ENCODE measurements at places on chromosomes 5 and 9. TPM values are rescaled to one million over a fixed set of nuclear protein-coding genes. Genes with fewer than 3 reads are reported as not detected.

- DNase-seq, result no peak
- H3K4me3 ChIP-seq, result no peak overlapping the region
- H3K27me3 ChIP-seq, result no peaks in the 10 kb centered on the region
- no peak overlapping the region for H3K27ac ChIP-seq
- H3K36me3 ChIP-seq, result peaks cover 17% of the 10 kb centered on the region
Observed at GRCh38 chr5:38518341-38518740, 38.1 kb downstream of the LIFR start.

DNA sequence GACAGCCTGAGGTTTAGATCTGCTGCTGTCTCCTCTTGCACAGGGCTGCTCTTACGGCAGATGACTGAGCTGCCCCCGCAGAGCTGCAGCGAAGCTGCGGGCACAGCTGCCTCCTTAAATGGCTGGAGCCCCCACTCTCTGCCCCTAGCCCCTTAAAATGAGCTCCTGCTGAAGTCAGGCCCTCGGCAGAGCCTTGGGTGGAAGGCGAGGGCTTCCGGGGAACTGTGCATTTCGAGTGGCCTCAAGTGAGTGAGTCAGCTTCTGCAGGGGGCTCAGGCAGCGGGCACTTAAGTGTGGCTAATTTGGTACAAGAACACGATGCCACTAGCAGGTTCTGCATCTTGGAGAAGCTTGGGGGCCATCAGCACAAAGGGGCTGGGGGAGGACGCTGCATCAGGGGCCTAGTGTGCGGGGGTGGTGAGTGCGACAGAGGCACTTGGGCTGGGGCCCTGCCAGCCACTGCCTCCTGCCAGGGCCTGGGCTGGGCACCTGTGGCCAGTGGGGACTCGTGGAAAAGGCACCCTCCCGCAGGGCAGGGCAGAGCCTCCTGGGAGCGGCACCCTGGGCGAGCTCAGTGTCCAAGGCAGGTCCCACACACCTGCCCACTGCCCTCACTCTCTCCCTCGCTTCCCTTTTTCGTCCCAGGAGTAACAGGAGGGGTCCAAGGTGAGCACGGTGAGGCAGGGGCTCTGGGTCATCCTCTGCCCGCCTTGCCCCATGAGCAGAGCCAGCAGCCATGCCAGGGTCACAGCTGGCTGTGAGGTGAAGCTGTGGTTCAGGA, 28.8 kb upstream of the RNU6ATAC start:
- no peak for DNase-seq
- H3K4me1 ChIP-seq, result peaks cover 13% of the 10 kb centered on the region
- no peaks in the 10 kb centered on the region for H3K36me3 ChIP-seq
- no peak overlapping the region for H3K4me3 ChIP-seq
- peaks cover 12% of the 10 kb centered on the region for H3K27me3 ChIP-seq

- H3K4me3 ChIP-seq, result no peak overlapping the region
- H3K27ac ChIP-seq, result no peak overlapping the region
- no peak for DNase-seq
- no peaks in the 10 kb centered on the region for H3K27me3 ChIP-seq
- H3K36me3 ChIP-seq, result no peaks in the 10 kb centered on the region
Observed at GRCh38 chr9:136624184-136624951, 38.3 kb upstream of the EGFL7 start.

GRCh38 chr5:33657804-33658440, 217.2 kb downstream of the TARS1 start:
- no peaks in the 10 kb centered on the region for H3K27me3 ChIP-seq
- H3K4me3 ChIP-seq, result no peak overlapping the region
- DNase-seq, result no peak
- H3K4me1 ChIP-seq, result peaks cover 3% of the 10 kb centered on the region
- H3K27ac ChIP-seq, result no peak overlapping the region
- H3K36me3 ChIP-seq, result peaks cover 18% of the 10 kb centered on the region

DNA sequence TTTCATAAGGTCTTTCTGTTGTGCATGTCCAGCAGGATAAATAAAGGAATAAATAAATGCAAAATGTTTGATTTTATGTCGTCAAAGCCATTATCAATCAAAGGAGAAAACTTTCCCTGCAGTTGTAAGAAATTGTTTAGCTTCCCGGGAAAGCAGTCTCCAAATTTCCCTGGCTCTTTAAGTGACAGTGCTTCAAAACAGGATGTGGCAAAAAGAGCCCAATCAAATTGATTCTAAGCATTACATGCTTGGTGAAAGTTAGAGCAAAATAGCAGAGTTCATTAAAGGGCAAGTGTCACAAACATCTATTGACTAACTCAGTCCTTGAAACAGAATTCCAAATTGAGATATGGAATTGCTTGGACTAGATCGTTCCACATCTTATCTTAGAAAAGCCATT, 704.1 kb downstream of the PRELID2 start:
- H3K27ac ChIP-seq, result no peak overlapping the region
- no peak for DNase-seq
- peaks cover 5% of the 10 kb centered on the region for H3K27me3 ChIP-seq
- H3K4me3 ChIP-seq, result no peak overlapping the region

GRCh38 chr5:176664479-176664878, 17.2 kb downstream of the TSPAN17 start:
- H3K27ac ChIP-seq, result no peak overlapping the region
- no peaks in the 10 kb centered on the region for H3K36me3 ChIP-seq
- H3K4me1 ChIP-seq, result peaks cover 5% of the 10 kb centered on the region
- no peak overlapping the region for H3K4me3 ChIP-seq
- peaks cover 24% of the 10 kb centered on the region for H3K27me3 ChIP-seq

GRCh38 chr9:132637351-132637750, 32.4 kb downstream of the DDX31 start:
- peak overlapping the region; percentile 89 for H3K27ac ChIP-seq
- DNase-seq, result no peak
- H3K27me3 ChIP-seq, result no peaks in the 10 kb centered on the region
- no peak overlapping the region for H3K4me3 ChIP-seq

GRCh38 chr5:651296-652022, 39.3 kb downstream of the CEP72 start:
- H3K27ac ChIP-seq, result no peak overlapping the region
- H3K36me3 ChIP-seq, result peaks cover 14% of the 10 kb centered on the region
- no peak overlapping the region for H3K4me3 ChIP-seq
- DNase-seq, result no peak

DNA sequence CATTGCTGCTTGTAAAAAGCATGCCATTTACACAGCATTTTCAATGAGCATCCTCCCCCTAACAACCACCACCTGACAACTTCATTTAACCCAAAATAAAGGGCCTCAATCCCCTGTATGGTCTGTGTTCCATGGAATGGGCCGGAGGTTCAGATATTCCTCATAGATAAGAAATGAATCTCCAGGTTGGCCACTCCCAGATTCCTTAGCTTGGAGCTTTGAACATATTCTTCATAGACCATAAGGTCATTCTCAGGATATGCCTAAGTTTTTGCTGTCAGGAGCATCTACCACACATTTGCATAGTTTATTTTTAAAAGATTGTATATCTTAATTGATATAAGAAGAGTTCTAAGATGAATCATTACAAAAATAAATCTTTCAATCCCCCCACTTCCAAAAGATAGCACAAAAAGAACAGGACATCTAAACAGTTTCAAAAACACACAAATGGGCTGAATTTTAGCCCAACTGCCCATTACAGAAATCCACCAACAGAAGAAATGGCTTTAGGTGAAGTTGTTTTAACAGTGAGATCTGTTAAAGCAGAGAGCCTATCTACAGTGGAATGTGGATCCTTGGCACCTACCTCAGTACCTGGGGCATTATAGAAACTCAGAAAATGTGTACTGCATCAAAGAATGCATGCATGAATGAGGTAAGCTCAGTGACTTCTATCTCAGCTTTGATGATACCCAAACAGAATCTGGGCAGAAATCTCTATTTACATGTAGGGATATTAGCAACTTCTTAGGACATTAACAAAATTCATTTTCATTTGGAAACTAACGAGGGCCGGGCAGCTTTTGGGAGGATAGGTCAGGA, 179.8 kb downstream of the SEC61B start:
- H3K27me3 ChIP-seq, result no peaks in the 10 kb centered on the region
- H3K4me1 ChIP-seq, result no peaks in the 10 kb centered on the region
- no peak overlapping the region for H3K4me3 ChIP-seq
- H3K27ac ChIP-seq, result no peak overlapping the region
- no peak for DNase-seq

DNA sequence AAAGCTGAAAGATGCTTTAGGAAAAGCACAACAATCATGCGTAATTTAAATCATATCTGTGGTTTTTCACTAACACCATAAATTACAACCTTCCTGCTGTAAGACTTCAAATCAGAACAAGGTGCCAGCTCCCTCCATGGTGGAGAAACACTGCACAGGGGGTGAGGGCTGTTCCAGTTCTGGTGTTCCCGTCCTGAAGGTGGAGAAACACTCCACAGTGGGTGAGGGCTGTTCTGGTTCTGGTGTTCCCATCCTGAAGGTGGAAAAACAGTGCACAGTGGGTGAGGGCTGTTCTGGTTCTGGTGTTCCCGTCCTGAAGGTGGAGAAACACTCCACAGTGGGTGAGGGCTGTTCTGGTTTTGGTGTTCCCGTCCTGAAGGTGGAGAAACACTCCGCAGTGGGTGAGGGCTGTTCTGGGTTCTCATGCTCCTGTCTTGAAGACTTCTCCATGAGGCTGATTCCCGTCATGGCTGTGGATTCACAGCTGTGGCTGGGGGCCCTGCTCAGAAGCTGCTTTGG, 12.9 kb downstream of the PLEKHG4B start:
- no peak overlapping the region for H3K27ac ChIP-seq
- peaks cover 7% of the 10 kb centered on the region for H3K4me1 ChIP-seq
- DNase-seq, result no peak
- no peaks in the 10 kb centered on the region for H3K27me3 ChIP-seq
- no peak overlapping the region for H3K4me3 ChIP-seq

- H3K36me3 ChIP-seq, result no peaks in the 10 kb centered on the region
- DNase-seq, result no peak
- H3K4me1 ChIP-seq, result no peaks in the 10 kb centered on the region
- no peaks in the 10 kb centered on the region for H3K27me3 ChIP-seq
Observed at GRCh38 chr9:114729706-114730105, 47.7 kb upstream of the TEX48 start.

- no peak for DNase-seq
- H3K4me1 ChIP-seq, result peaks cover 5% of the 10 kb centered on the region
- no peak overlapping the region for H3K27ac ChIP-seq
- H3K27me3 ChIP-seq, result no peaks in the 10 kb centered on the region
- no peaks in the 10 kb centered on the region for H3K36me3 ChIP-seq
- no peak overlapping the region for H3K4me3 ChIP-seq
Observed at GRCh38 chr5:115354246-115354645, 57.8 kb upstream of the CCDC112 start.

DNA sequence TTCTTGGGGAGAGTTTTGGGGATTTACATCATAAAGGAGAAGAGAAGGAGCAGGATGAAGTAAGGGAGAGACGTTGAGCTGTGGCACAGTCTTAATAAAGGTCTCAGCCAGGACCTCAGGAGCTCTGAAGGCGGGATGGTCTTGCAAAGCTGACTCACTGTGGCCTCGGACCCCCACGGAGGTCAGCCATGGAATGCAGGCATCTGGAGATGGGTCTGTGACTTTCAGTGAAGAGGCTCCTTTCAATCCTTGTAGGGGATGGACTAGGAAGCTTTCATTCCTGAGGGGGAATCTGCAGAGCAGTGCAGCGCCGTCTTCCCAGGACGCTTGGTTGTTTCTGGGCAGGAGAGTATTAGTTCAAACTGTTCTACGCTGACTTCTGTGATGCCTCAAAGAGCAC, 65.7 kb upstream of the BASP1 start:
- no peak overlapping the region for H3K27ac ChIP-seq
- H3K27me3 ChIP-seq, result no peaks in the 10 kb centered on the region
- DNase-seq, result no peak

DNA sequence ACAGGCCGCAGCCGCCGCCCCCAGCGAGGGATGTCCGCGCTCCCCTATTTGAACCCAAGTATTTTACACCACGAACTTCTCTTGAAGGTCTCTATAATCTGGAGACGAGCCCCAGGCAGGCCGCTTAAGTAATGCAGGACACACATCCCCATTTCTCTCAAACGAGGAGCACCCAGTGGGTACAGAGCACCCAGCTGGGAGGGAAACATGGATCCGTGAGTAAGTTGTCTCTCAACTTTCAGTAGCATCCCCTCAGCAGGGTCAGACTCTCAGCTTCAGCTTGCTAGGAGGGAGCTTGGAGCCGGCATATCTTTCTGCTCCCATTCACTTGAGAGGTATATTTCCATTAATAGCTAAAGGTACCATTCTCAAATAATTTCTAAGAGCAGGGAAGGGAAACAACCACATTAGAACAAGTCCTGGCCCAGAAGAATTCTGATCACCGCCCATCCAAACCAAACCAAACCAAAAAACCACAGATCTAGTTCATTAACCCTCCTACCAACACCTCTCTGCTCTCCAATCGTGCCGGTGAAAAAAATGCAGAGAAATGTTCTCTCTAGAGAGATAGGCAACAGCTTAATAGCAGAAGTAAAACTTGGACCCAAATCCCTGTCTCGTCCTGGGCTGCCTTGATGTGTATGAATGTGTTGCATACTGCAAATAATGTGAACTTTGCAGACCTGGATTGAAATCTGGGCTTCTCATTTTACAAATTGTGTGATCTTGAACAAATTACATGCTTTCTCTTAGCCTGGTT, 910 bp downstream of the TDRD7 start:
- H3K27ac ChIP-seq, result peak overlapping the region; percentile 15
- peak overlapping the region; percentile 82 for H3K4me3 ChIP-seq
- peaks cover 3% of the 10 kb centered on the region for H3K36me3 ChIP-seq

DNA sequence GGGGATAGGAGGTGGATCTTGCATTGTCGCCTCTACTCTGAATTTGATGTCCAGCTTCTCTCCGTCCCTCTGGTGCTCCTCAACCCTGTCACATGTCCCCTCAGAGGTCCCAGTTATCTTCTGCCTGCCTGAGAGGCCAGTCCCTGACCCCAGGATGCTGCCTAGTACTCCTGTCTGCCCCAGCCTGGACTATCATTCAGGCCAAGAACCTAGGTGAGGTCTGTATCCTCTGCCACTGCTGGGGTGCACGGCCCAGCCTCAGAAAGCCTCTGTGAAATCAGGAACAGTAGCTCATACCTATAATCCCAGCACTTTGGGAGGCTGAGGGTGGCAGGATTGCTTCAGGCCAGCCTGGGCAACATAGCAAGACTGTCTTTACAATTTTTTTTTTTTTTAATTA, 8.6 kb downstream of the SPINK4 start:
- H3K27me3 ChIP-seq, result no peaks in the 10 kb centered on the region
- peaks cover 8% of the 10 kb centered on the region for H3K36me3 ChIP-seq
- H3K27ac ChIP-seq, result no peak overlapping the region
- H3K4me1 ChIP-seq, result no peaks in the 10 kb centered on the region

DNA sequence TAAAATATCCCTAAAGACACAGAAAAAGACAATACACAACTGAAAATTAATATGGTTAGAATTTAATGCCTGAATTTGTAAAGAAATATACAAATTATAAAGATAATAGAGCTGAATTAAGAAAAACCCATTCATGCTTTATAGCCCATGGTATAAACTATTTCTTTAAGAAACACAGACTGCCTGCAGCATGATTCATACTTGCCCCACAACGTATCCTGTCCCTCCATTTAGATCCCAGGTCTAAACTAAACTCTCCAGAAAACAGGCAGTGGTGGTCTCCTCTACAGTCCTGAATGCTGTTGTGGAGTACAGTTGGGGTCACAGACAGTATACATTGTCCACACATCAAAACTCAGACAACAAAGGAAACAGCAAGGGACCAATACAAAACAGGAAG, 24.8 kb downstream of the IL6ST start:
- peaks cover 26% of the 10 kb centered on the region for H3K36me3 ChIP-seq
- no peak overlapping the region for H3K27ac ChIP-seq
- no peak overlapping the region for H3K4me3 ChIP-seq

NUTM2G gene
- not detected for total RNA-seq

BNC2 gene
- total RNA-seq, result 7.6 TPM

NEUROG1 gene
- 3.7 TPM for total RNA-seq

LHX2 gene
- total RNA-seq, result 1.2 TPM

AK1 gene
- 59.8 TPM for total RNA-seq

TMEM232 gene
- 6.9 TPM for total RNA-seq

SEMA4D gene
- 32.3 TPM for total RNA-seq

MIER3 gene
- 43.1 TPM for total RNA-seq
